ENCODE measurements at places on chromosomes 5 and 9.

DNA sequence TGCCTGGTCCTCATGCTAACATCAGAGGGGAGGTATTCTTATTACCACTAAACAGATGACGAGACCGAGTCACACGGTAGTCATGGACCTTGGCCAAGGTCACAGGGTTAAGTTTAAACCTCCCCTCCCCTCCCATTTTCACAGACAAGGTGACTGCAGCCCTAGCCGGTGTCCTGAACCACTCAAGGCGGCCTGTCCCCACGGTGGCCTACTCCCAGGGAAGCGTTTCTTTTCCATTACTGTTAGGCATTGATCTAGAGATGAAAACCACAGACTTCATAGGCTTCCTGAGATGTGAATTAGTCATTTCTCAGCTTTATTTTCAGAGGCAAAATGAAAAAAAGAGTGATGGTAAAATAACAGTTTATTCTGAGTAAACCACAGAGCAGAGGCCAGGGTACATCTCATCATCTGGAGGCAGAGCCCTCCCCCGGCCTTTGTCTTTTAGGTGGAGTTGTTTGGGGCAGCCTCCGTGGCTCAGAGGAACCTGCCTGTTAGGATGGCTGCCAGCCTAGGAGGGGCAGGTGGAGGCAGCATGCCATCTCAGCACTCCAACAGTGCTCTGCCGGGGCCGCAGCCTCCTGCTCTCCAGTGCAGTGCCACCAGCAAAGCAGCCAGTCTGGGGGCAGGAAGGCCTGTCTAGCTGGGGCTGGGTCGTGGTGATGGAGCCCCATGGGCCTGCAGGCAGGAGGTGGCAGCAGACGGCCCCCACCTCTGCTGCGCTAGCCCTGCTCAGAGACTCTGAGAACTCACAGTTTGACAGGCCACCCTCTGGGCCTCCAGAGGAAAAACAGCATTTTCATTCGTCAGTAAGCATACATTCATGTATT, 71.2 kb downstream of the RAPGEF1 start:
- DNase-seq = peak; percentile 50

- DNase-seq = no peak
Measured at GRCh38 chr9:120663380-120663779, 50.9 kb downstream of the MEGF9 start.

DNA sequence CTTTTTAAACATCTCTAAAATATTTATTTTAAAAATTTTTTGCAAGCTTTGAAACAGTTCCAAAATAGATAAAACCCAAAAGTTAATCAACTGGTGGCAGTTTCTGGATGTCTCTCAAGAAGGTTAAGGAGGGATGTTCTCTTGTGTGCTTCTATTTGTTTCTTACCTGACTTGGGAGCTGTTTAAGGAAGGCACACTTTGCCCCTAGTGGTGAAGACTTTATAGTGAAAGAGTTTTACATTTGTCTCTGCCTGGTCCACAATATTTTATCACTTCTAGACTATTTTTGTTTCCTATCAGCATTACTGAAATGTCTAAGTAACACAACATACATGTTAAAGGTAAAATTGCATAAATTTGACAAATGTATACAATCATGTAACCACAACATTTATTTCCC, 552.8 kb downstream of the SEMA5A start:
- no peak for DNase-seq

DNA sequence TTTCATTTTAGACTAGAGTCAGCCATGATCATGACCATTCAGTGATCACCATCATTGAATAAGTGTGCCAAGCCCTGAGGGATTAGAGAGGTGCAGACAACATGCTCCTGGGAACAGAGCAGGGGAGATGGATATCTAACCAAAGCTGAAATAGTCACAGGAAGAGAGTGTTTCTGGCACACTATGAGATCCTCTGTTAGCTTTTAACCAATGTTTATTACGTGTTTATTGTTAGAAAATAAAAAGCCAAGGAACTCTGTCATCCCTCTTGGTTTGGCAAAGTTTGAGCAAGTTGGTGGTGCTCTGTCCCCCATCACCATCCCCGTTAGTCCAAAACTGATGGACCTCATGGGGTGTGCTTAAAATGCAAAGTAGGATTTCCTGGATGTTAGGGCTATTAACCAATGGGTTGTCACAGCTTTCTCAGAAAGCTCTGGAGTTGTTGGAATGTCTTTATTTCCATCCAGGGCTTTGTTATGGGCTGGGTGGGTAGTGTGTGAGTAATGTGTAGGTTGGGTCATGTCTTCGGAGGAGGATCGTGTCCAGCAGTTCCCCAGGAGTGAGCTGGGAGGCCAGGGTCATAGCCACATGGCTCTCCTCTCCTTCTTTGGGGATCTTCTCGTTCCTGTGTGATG, 34.9 kb downstream of the SLC28A3 start:
- no peak for DNase-seq

DNA sequence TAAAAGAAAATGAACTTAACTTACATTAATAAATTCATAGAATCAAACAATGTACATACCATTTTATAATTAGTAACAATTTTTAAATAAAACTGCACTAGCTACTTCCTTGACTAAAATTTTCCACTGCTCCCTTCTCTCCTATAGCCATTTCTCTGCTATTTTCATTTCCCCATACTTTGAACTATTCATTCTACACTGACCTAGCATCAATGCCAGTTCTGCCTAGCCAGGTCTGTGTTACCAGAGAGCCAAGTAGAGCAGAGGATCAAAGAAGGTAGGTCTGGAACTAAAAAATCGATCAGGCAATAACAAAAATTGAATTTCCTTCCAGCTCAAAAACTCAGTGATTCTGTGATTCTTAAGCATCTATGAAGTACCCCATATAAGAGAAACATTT, 84.5 kb downstream of the ERMP1 start:
- DNase-seq = no peak

- DNase-seq = no peak
Measured at GRCh38 chr5:151601391-151601790, 10.3 kb upstream of the FAT2 start.

GRCh38 chr5:151084363-151084762, 3.5 kb upstream of the TNIP1 start:
- no peak for DNase-seq

GRCh38 chr5:116747881-116748280, 173.3 kb upstream of the SEMA6A start:
- no peak for DNase-seq

DNA sequence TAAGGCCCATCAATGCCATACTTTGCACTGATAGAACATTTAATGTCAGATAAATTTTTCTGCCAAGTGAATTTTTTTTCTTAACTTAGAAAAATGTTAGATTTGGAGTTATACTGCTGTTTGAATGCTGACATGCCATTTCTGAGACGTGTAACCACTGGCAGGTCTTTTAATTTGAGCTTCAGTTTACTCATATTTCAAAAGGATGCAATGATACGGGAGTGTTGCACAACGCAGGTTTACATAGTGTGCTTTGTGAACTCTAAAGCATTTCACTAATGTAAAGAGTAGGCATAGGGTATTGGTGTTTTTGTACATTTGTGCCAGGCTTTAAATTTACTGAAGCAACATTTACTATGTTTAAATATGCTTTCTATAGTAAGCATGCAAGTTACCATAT, 4.2 kb downstream of the ZBTB43 start:
- DNase-seq = no peak

- peak; percentile 75 for DNase-seq
Measured at GRCh38 chr9:130707225-130707976, 13.8 kb downstream of the EXOSC2 start.

DNA sequence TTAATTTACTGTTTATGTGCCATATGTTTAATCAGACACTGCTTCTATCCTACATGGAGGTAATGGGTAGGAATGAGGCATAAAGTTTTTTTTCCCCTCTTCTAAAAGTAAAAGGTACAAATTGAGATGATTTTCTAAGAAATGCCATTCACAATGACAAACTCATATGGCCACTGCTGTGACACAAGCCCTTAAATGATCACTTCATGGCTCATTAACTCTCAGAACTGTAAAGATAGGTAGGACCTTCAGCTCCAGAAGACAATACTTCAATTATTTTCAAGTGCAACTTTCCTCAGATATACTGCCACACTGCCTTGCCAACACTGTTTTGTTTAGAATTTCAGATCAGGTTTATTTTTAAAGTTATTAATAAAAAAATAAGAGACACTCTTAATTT, 362.9 kb upstream of the ZNF608 start:
- no peak for DNase-seq

DNA sequence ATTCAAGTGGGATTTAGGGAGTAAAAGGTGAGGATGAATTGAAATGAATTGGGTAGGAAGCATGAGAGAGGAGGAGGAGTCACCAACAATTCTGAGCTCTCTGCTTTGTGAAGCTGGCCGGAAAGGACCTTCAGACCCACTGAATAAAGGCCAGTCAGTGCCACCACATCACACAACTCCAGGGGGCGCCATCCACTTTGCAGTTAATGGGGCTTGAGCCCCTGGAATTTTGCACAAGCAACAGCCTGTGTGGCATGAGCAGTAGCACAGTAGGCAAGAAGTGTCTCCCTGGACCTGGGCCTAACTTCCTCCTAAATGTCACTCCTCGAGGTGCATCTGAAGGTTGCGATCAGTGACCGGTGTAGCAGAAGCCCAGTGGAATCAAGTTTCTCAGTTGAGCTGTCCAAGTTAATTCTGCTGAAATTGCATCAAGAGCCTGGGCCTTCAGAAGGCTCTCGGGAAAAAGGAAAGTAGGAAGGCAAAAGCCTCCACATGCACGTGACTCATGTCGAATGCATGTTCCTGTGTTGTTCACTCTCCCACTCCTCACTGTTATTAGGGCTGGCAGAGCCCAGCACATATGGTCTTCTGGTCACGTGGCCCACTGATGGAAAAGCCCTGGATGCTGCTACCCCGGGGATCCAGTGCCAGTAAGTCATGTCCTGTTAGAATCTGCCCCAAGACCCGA, 27.8 kb upstream of the GLIS3 start:
- DNase-seq = no peak

GRCh38 chr5:116524966-116525365, 49.7 kb downstream of the SEMA6A start:
- DNase-seq = no peak

GRCh38 chr5:53087621-53088121, 21.9 kb downstream of the MOCS2 start:
- DNase-seq = no peak

Data from activated T-cell treated with anti-CD3 and anti-CD28 coated beads for 1 hour (primary cell).